Nephron progenitor cell (in vitro differentiated cells): ENCODE measurements at places on chromosomes 3 and 15.
A peak's percentile ranks its signal among the peaks of the same experiment; 100 is the strongest.

GRCh38 chr15:70342554-70343548 lies 245.1 kb upstream of the TLE3 start:
- DNase-seq: no peak

DNA sequence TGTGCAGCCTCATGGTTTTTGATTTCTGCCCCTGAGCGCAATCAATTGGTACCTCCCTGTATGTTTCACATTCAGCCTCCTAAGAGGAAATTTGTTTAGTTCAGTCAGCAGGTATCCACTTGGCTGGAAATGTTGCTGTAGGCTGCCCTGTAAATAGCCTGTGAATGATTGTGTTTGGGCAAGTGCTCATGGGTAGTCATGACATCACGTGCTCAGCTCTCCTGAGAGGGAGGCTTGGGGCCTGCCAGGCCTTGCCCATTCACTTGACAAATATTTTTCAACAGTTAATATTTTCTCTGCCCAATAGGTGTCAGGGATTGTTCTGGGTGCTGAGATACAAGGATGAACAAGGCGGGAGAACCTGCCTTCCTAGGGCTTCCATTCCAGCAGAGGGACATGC lies 13.3 kb downstream of the HRH1 start:
- no peak for DNase-seq

GRCh38 chr3:183208800-183209199 lies 44.3 kb upstream of the B3GNT5 start:
- no peak for DNase-seq

DNA sequence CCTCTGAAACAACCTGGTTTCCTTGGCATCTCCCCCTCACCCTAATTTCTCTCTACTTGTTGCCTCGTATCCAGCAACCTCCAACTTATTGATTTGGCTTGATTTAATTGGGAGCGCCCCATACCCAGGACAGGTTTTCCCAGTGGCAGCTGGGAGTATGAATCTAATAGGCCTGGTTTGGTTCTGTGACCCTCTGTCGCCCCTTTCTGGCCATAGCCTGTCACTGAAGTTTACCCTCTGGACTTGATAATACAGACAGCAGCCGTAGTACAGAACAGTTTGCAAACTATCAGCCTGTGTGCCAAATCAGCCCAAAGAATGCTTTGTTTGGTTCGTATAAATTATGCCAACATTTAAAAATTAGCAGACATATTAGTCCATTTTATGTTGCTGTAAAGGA lies 525.1 kb upstream of the GOLIM4 start:
- DNase-seq: peak; percentile 49

- no peak for DNase-seq
Measured at GRCh38 chr3:71372241-71372768, 211.2 kb downstream of the FOXP1 start.

DNA sequence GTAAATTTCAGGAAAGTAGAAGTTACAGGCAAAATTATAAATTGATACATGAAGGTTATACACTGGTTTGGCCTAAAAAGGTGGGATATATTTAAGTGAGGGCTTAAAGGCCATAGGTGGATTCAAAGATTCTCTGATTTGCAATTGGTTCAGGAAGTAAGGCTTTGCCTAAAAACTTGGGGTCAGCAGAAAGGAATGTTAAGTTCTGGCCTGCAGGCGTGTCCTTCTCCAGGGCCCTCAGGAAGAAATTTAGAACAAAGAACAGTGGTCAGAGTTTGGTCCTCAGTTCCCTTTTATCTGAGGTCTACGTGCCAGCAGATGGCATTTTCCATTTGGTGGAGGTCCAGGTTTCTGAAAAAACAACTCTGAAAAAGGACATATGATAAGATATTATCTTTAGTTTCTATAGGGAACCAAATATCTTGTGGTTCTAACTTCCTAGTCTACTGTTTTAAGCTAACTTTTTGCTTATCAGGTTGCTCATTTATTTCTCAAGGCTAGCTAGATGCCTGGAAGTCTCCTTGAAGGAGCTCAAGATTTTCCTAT lies 40.5 kb downstream of the SCN11A start:
- DNase-seq: no peak

- no peak for DNase-seq
Measured at GRCh38 chr3:128383316-128384235, 83.1 kb downstream of the DNAJB8 start.

GRCh38 chr3:195025056-195025883 lies 245.7 kb downstream of the XXYLT1 start:
- DNase-seq: no peak

GRCh38 chr15:92810418-92811138 lies 89.5 kb upstream of the CHD2 start:
- DNase-seq: peak; percentile 24
